Activated T-cell treated with anti-CD3 and anti-CD28 coated beads, Interleukin-2, amount 50 U/mL, for 72 hours (primary cell): ENCODE measurements at places on chromosomes 5 and 9.

GRCh38 chr9:24625097-24625496 is 79.4 kb upstream of the IZUMO3 start:
- no peaks in the 10 kb centered on the region for H3K27me3 ChIP-seq
- no peaks in the 10 kb centered on the region for H3K36me3 ChIP-seq
- no peaks in the 10 kb centered on the region for H3K4me1 ChIP-seq
- DNase-seq = no peak

- H3K27me3 ChIP-seq = no peaks in the 10 kb centered on the region
- no peak overlapping the region for H3K4me3 ChIP-seq
- no peaks in the 10 kb centered on the region for H3K4me1 ChIP-seq
- H3K36me3 ChIP-seq = no peaks in the 10 kb centered on the region
- no peak overlapping the region for H3K27ac ChIP-seq
Observed at GRCh38 chr5:118257066-118257465, 731.3 kb downstream of the DTWD2 start.

- no peak overlapping the region for H3K27ac ChIP-seq
- H3K4me1 ChIP-seq = peaks cover 12% of the 10 kb centered on the region
- no peak for DNase-seq
- H3K4me3 ChIP-seq = no peak overlapping the region
- no peaks in the 10 kb centered on the region for H3K36me3 ChIP-seq
Observed at GRCh38 chr5:59186623-59187022, 603.7 kb downstream of the RAB3C start.

DNA sequence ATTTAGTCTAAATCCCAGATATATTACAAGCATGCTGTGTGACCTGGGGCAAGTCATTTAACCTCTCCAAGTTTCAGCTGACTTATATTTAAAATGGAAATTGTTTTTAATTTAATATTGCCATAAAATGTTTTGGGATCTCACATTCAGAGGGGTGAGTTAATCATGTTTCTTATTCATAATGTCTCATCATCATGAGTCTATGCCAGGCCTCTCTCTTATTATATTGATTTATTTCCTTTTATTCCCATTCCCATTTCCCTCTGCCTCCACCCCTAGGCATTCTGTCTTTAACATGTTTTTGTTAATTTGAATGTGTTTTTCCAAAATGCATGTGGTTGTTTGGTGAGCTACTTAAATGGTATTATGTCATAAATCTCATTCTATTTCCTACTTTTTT is 39.0 kb upstream of the TTC1 start:
- no peak overlapping the region for H3K4me3 ChIP-seq
- DNase-seq = no peak
- no peak overlapping the region for H3K27ac ChIP-seq
- H3K4me1 ChIP-seq = peaks cover 8% of the 10 kb centered on the region
- H3K27me3 ChIP-seq = peaks cover 89% of the 10 kb centered on the region

DNA sequence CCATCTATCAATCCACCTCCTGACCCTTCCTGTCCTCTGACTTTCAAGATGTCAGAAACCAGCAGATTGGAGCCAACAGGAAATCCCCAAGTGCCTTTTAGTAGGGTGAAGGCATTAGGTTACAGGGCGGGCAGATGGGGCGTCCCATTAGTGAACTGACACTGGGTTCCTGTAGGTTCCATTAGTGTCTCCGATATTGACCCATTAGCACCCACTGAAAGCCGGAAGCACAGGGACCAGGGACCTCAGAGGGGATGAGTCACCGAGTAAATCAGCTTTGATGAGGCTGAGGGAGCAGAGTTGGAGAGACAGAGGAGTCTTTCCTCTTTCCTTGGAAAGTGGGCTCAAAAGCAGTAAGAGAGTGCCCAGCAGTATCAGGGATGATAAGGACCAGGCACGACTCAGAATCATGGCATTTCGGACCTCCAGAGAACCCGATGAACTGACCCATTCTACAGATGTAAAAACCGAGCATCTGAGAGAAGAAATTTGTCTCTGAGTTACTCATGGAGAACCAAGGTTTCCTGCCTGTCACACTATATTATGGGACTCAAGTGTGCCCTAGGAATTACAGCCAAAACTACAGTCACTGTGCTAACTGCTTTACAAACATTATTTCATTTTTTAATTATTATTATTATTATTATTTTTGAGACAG is 47.2 kb upstream of the FABP6 start:
- no peak overlapping the region for H3K4me3 ChIP-seq
- DNase-seq = no peak
- H3K4me1 ChIP-seq = no peaks in the 10 kb centered on the region
- H3K27me3 ChIP-seq = peaks cover 18% of the 10 kb centered on the region
- H3K36me3 ChIP-seq = peaks cover 4% of the 10 kb centered on the region

DNA sequence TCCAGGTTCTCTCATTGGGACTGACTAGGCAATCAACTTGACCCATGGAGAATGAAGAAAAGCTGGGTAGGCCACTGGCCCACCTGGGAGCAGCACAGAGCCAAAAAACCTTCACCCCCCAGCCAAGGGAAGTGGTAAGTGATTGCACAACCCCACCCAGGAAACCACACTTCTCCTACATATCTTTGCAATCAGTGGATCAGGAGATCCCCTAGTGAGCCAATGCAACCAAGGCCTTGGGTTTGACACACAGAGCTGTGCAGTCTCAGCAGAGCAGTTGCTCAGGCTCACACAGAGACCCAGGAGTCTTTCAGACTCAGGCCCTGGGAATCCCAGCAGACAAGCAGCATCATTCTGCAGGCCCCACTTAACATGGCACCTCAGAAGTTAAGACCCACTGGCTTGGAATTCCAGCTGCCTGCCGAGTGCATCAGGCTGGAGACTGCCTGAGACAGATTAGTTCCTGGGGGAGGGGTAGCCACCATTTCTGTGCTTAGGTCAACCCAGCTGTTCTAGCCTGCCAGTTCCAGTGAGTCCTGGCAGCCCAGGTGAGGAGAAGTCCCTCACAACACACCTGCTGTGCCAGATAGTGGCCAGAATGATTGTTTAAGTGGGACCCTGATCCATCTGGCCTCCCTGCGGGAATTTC is 136.4 kb downstream of the SAXO1 start:
- DNase-seq = no peak
- H3K4me1 ChIP-seq = no peaks in the 10 kb centered on the region
- H3K4me3 ChIP-seq = no peak overlapping the region
- H3K27me3 ChIP-seq = no peaks in the 10 kb centered on the region

GRCh38 chr9:14402583-14402982 is 88.6 kb upstream of the NFIB start:
- no peak overlapping the region for H3K4me3 ChIP-seq
- H3K36me3 ChIP-seq = no peaks in the 10 kb centered on the region
- no peak overlapping the region for H3K27ac ChIP-seq
- H3K4me1 ChIP-seq = no peaks in the 10 kb centered on the region

DNA sequence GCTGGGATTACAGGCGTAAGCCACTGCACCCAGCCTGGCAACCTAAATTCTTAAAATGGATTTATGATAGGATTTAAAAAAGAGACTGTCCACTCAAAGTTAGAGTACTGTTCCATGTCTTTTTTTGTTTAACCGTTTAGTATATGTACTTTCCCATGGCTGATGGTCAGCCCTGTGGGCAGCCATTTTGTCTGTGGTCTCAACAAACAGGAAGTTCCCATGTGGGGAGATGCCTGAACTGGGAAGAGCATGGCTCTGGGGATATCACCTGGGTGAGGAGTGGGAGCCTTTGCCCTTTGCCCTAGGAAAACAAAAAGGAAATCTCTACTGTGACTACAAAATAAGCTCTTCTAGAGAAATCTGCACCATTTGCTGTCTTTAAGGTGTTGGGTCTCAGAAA is 27.5 kb upstream of the GNPDA1 start:
- no peak overlapping the region for H3K4me3 ChIP-seq
- H3K4me1 ChIP-seq = peaks cover under 1% of the 10 kb centered on the region
- no peaks in the 10 kb centered on the region for H3K36me3 ChIP-seq
- H3K27me3 ChIP-seq = no peaks in the 10 kb centered on the region

DNA sequence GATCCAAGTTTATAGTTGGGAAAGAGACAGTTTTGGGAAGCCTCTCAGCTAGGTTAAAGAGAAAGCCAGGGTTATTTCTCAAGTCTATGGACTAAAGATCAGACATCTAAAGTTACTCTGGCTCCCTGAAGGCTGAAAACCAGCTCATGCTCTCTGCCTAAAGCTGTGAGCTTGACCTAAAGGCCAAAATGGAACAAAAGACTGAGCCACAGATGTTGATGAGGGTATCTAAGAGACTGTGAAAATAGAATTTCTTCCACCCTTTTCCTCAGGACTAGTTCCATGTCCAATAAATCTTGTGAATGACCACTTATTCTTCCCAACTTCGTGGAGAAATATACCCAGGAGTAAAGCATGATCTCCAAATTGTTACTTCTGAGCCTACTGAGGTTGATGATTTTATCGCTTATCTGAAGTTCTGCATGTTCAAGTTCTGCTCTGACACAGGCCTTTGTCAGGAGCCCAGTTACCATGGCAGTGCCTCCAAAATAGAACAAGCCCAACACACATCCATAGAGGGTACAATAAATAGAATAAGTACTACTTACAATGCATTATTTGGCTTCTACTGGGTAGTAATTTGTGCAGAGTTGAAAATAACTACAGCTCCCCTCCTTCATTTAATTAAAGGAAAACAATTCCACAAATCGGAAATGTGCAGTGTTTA is 373.6 kb downstream of the NTRK2 start:
- no peaks in the 10 kb centered on the region for H3K27me3 ChIP-seq
- no peaks in the 10 kb centered on the region for H3K4me1 ChIP-seq
- DNase-seq = no peak
- no peak overlapping the region for H3K4me3 ChIP-seq
- H3K36me3 ChIP-seq = no peaks in the 10 kb centered on the region

DNA sequence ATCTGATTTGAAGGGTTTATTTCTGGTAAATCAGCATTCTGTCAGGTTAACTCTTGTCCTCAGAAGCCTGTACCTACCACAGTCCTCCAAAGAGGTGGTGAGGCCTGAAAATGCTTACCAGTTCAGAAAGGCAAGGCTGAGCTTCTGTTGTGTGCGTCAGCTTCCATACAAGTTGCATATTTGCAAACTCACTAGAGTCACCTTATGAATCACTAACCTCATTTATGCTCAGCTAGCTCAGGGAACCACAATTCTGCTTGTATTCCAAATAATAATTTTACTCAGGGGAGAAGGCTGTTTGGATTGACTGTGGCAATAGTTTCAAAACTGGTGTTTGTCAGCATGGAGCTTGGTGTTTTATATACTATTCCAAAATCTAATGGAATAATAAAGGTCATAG is 355.1 kb upstream of the RFX3 start:
- DNase-seq = no peak
- H3K27ac ChIP-seq = no peak overlapping the region
- peaks cover 12% of the 10 kb centered on the region for H3K27me3 ChIP-seq
- peaks cover 2% of the 10 kb centered on the region for H3K36me3 ChIP-seq
- H3K4me3 ChIP-seq = no peak overlapping the region

- no peaks in the 10 kb centered on the region for H3K4me1 ChIP-seq
- peaks cover 81% of the 10 kb centered on the region for H3K27me3 ChIP-seq
- H3K36me3 ChIP-seq = no peaks in the 10 kb centered on the region
- peak overlapping the region; percentile 36 for H3K4me3 ChIP-seq
- DNase-seq = no peak
- no peak overlapping the region for H3K27ac ChIP-seq
Observed at GRCh38 chr5:159050316-159051143, 49.2 kb downstream of the EBF1 start.

DNA sequence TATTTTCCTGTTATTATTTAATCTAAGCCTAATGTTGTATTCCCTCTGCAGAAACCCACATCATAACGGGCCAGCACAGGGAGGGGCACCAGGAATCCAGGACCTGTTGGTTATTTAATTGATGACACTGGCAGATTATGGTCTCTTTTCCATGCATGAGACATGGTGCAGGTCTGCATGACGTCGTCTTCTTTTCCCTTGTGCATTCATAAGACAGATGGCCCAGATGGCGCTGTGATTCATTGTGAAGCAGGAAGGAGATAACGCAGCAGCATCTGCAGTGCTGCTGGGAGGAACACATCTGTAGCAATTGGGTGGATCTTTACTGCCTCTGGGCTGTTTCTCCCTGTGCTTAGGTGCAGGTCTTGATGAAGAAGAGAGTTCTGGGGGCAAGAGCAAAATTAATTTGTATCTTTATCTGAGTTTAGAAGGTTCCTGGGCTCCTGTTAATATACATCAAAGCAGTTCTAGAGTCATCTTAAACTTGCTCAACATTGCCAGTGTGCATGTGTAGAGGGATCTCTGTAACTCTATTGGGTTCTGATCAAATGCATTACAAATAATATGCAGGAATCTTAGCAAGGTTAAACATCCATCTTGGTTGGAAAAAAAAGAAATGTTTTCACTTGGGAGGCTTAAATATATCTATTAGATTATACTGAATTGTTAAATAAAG is 176.1 kb downstream of the PCSK1 start:
- H3K27ac ChIP-seq = no peak overlapping the region
- DNase-seq = peak; percentile 2
- no peak overlapping the region for H3K4me3 ChIP-seq
- H3K27me3 ChIP-seq = peaks cover 43% of the 10 kb centered on the region
- H3K36me3 ChIP-seq = no peaks in the 10 kb centered on the region

DNA sequence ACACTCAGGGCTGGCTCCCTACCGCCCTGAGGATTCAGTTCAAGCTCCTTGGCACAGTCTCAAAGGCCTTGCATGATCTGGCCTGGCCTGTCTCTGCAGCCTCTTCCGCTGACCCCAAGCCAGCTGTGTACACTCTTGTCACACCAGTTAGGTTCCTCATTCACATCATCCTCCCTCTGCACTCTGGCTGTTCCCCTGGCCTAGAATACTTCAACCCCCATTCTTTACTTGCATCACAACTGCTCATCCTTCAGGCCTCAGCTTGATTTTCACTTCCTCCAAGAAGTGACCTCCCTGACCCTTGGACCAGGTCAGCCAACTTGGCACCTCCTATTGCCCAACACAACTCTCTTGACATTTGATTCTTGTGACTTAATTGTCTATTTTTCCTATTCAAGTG is 18.9 kb upstream of the PFDN1 start:
- H3K4me1 ChIP-seq = peaks cover 10% of the 10 kb centered on the region
- H3K27me3 ChIP-seq = no peaks in the 10 kb centered on the region
- H3K4me3 ChIP-seq = no peak overlapping the region
- no peak for DNase-seq
- H3K27ac ChIP-seq = no peak overlapping the region

- no peaks in the 10 kb centered on the region for H3K36me3 ChIP-seq
- no peak overlapping the region for H3K4me3 ChIP-seq
- H3K27ac ChIP-seq = no peak overlapping the region
- H3K4me1 ChIP-seq = no peaks in the 10 kb centered on the region
- no peak for DNase-seq
Observed at GRCh38 chr5:180329138-180329435, 24.0 kb downstream of the GFPT2 start.

DNA sequence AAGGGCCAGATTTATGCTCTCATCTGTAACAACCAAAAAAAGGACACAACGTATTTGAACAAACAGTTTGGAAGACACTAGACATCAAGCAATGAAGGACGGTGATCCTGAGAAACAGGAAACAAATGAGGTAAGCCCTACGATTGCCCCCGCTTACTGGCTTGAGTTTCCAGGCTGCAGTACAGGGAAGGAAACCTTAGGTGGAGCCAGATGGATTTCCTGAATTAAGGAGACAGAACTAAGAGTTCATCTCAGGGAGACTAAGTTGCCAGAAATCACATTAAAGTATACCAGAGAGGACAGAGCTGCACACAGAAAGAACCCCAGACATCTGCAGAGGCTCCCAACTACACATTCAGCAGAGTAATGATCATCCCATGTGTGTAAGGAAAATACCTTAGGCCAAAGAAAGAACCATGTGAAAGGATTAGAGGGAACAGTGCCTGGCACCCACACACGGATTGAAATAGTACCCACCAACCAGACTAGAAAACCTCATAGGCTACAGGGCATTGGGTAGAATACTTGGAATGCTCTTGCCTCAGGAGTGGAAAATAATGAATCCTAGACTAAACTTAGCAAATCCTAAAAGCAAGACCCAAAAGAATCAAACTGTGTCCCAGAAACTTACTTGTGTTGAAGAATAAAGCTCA is 99.3 kb upstream of the NIPBL start:
- H3K27ac ChIP-seq = no peak overlapping the region
- H3K36me3 ChIP-seq = no peaks in the 10 kb centered on the region
- no peak for DNase-seq
- H3K27me3 ChIP-seq = no peaks in the 10 kb centered on the region
